ENCODE measurements at places on chromosomes 1 and 21. TPM values are rescaled to one million over a fixed set of nuclear protein-coding genes. Genes with fewer than 3 reads are reported as not detected.

DNA sequence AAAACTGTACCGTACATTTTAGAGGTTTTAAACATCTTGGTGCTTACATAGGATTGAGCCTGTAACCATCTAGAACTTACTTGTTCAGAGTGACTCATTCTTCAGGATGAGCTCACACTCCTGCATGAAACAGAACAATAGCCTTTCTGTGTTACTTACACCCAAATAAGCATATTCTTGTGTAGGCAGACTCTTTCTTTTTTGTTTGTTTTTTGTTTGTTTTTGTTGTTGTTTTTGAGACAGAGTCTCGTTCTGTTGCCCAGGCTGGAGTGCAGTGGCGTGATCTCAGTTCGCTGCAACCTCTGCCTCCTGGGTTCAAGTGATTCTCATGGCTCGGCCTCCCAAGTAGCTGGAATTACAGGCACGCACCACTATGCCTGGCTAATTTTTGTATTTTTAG lies 3.8 kb upstream of the CA6 start:
- no peaks in the 10 kb centered on the region for H3K4me1 ChIP-seq
- H3K4me3 ChIP-seq = no peak overlapping the region
- DNase-seq = no peak
- H3K27ac ChIP-seq = no peak overlapping the region
- no peaks in the 10 kb centered on the region for H3K36me3 ChIP-seq

DNA sequence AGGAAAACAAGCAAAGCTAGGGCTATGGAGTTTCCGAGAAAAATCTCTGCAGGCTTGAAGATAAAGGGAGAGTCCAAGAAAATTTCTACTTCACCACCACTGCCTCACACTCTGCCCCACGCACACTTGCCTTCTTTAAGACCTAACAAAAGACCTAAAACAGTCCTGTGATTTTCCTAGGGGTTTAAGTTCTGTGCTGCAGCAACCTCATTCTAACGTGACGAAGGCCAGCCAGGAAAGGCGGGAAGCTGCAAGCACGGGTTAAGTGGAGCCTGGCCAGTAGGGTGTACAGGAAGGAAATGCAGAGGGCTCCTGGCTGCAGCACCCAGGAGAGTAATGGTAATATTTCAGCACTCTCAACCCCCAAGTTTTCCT lies 1.5 kb downstream of the SPATA6 start:
- H3K4me1 ChIP-seq = peaks cover 4% of the 10 kb centered on the region
- no peak for DNase-seq
- H3K4me3 ChIP-seq = no peak overlapping the region
- H3K36me3 ChIP-seq = no peaks in the 10 kb centered on the region

- H3K4me3 ChIP-seq = no peak overlapping the region
- no peak for DNase-seq
- peaks cover 6% of the 10 kb centered on the region for H3K4me1 ChIP-seq
- H3K27ac ChIP-seq = no peak overlapping the region
Measured at GRCh38 chr1:89799495-89799894, 21.3 kb upstream of the LRRC8D start.

- H3K4me1 ChIP-seq = no peaks in the 10 kb centered on the region
- H3K36me3 ChIP-seq = peaks cover 26% of the 10 kb centered on the region
- no peaks in the 10 kb centered on the region for H3K27me3 ChIP-seq
- no peak overlapping the region for H3K4me3 ChIP-seq
Measured at GRCh38 chr1:183129921-183130690, 56.0 kb upstream of the LAMC2 start.

GRCh38 chr1:94299627-94300553 lies 62.5 kb upstream of the ARHGAP29 start:
- H3K27ac ChIP-seq = peak overlapping the region; percentile 52
- peaks cover 32% of the 10 kb centered on the region for H3K4me1 ChIP-seq
- H3K36me3 ChIP-seq = no peaks in the 10 kb centered on the region
- no peak for DNase-seq

Gene FLG2
- not detected for total RNA-seq

- H3K27me3 ChIP-seq = no peaks in the 10 kb centered on the region
- peak overlapping the region; percentile 41 for H3K4me3 ChIP-seq
- H3K36me3 ChIP-seq = no peaks in the 10 kb centered on the region
- H3K27ac ChIP-seq = peak overlapping the region; percentile 94
- DNase-seq = peak; percentile 43
Measured at GRCh38 chr21:44455524-44456213, 359 bp downstream of the LRRC3 start.

DNA sequence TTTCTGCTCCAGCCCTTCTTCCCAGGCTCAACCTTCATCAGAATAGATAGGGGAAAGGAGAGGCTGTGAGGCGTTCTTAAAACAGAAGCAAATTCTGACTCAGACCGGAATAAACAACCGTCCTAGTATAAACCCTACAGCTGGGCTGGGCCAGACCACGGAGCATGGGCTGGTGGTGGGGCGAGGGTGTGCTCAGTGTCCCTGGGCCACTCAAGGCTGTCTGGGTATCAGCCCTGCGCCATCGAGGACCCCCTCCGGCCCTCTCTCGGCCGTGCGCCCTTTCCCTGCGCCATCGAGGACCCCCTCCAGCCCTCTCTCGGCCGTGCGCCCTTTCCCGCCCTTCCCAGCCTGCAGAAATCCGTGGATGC lies 36.0 kb downstream of the CAPN2 start:
- no peak for DNase-seq
- H3K27me3 ChIP-seq = no peaks in the 10 kb centered on the region
- H3K36me3 ChIP-seq = peaks cover 6% of the 10 kb centered on the region

DNA sequence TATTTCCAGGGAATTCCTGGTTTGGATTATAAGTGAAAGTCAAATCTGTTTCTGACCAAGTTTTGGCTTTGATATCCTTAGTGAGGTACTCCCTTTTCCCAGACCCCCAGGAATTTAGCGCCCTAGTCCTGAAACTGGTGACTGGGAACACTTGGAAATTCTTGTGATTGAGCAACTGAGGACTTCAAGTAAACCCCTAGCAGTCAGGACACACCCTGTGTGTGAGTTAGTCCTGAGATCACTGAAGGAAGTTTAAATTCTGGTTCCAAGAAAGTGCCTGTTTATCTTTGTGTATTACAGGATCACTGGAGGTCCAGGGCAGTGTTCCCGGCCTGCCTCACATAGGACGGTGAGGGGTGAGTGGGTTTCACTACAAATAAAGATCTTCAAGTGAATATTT lies 95.1 kb upstream of the F3 start:
- no peak for DNase-seq
- H3K27ac ChIP-seq = no peak overlapping the region
- H3K36me3 ChIP-seq = no peaks in the 10 kb centered on the region
- no peaks in the 10 kb centered on the region for H3K27me3 ChIP-seq
- H3K4me3 ChIP-seq = no peak overlapping the region

Gene TAS1R3
- total RNA-seq = 0.19 TPM

Gene MSH4
- total RNA-seq = 0.08 TPM

GRCh38 chr1:231028682-231029081 lies 11.4 kb downstream of the FAM89A start:
- H3K4me3 ChIP-seq = no peak overlapping the region
- H3K36me3 ChIP-seq = no peaks in the 10 kb centered on the region
- DNase-seq = no peak
- H3K27me3 ChIP-seq = no peaks in the 10 kb centered on the region

GRCh38 chr21:29082046-29082815 lies 8.8 kb upstream of the CCT8 start:
- no peak overlapping the region for H3K27ac ChIP-seq
- H3K4me3 ChIP-seq = no peak overlapping the region

GRCh38 chr1:183941001-183941400 lies 96.5 kb downstream of the COLGALT2 start:
- no peak overlapping the region for H3K27ac ChIP-seq
- H3K27me3 ChIP-seq = no peaks in the 10 kb centered on the region
- no peak overlapping the region for H3K4me3 ChIP-seq
- no peak for DNase-seq

GRCh38 chr1:200838676-200839445 lies 33.9 kb upstream of the GPR25 start:
- no peak overlapping the region for H3K27ac ChIP-seq
- no peak overlapping the region for H3K4me3 ChIP-seq
- no peaks in the 10 kb centered on the region for H3K4me1 ChIP-seq
- H3K36me3 ChIP-seq = no peaks in the 10 kb centered on the region
- no peaks in the 10 kb centered on the region for H3K27me3 ChIP-seq

DNA sequence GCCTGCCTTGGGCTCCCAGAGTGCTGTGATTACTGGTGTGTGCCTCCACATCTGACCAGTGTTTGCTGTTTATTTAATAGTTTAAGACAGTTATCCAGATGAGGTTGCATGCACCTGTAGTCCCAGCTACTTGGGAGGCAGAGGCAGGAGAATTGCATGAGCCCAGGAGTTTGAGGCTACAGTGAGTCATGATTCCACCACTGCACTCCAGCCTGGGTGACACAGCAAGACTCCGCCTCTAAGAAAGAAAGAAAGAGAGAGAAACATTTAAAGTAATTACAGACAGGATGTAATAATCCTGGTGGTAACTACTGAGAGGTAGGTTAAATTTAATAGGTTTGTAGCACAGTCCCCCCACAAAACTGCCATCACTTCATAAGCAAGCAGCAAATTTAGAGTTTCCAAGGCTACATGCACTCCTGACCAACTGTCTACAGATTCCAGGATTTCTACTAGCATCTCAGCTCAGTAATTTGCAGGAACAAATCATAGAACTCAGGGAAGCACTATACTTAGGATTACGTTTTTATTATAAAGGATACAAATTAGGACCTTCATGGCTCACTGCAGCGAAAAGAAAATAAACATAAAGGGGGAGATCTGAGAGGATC lies 89.6 kb downstream of the PKN2 start:
- no peak for DNase-seq
- H3K27ac ChIP-seq = no peak overlapping the region
- H3K27me3 ChIP-seq = no peaks in the 10 kb centered on the region
- H3K4me3 ChIP-seq = no peak overlapping the region
- H3K4me1 ChIP-seq = no peaks in the 10 kb centered on the region
- peaks cover 21% of the 10 kb centered on the region for H3K36me3 ChIP-seq

Gene CFHR1
- 288 TPM for total RNA-seq

Gene DNASE2B
- total RNA-seq = not detected

- peaks cover 63% of the 10 kb centered on the region for H3K36me3 ChIP-seq
- H3K4me1 ChIP-seq = peaks cover 3% of the 10 kb centered on the region
- DNase-seq = no peak
Measured at GRCh38 chr1:39562886-39563285, 13.7 kb downstream of the PABPC4 start.

Gene CCDC27
- not detected for total RNA-seq

Gene PALMD
- 18.3 TPM for total RNA-seq

- H3K36me3 ChIP-seq = no peaks in the 10 kb centered on the region
- H3K27me3 ChIP-seq = no peaks in the 10 kb centered on the region
- peak overlapping the region; percentile 45 for H3K4me3 ChIP-seq
- H3K4me1 ChIP-seq = peaks cover 4% of the 10 kb centered on the region
Measured at GRCh38 chr1:72281637-72282270, 585 bp downstream of the NEGR1 start.

GRCh38 chr1:168568346-168568745 lies 8.1 kb upstream of the XCL1 start:
- no peak for DNase-seq
- H3K36me3 ChIP-seq = no peaks in the 10 kb centered on the region
- no peak overlapping the region for H3K4me3 ChIP-seq
- H3K27me3 ChIP-seq = no peaks in the 10 kb centered on the region

- no peak overlapping the region for H3K27ac ChIP-seq
- H3K4me3 ChIP-seq = no peak overlapping the region
- no peaks in the 10 kb centered on the region for H3K27me3 ChIP-seq
- H3K4me1 ChIP-seq = peaks cover 29% of the 10 kb centered on the region
Measured at GRCh38 chr1:47434051-47434842, 3.6 kb upstream of the FOXD2 start.

GRCh38 chr21:25457946-25458345 lies 149.3 kb downstream of the MRPL39 start:
- H3K27me3 ChIP-seq = no peaks in the 10 kb centered on the region
- H3K36me3 ChIP-seq = no peaks in the 10 kb centered on the region
- no peak overlapping the region for H3K4me3 ChIP-seq

- no peak for DNase-seq
- no peak overlapping the region for H3K27ac ChIP-seq
- H3K4me3 ChIP-seq = peak overlapping the region; percentile 17
- no peaks in the 10 kb centered on the region for H3K36me3 ChIP-seq
- peaks cover 46% of the 10 kb centered on the region for H3K4me1 ChIP-seq
- no peaks in the 10 kb centered on the region for H3K27me3 ChIP-seq
Measured at GRCh38 chr1:231334952-231335351, 2.7 kb downstream of the EXOC8 start.

GRCh38 chr1:243819438-243819839 lies 30.6 kb downstream of the AKT3 start:
- no peaks in the 10 kb centered on the region for H3K27me3 ChIP-seq
- H3K4me3 ChIP-seq = no peak overlapping the region
- H3K4me1 ChIP-seq = no peaks in the 10 kb centered on the region
- DNase-seq = no peak

- no peaks in the 10 kb centered on the region for H3K4me1 ChIP-seq
- DNase-seq = peak; percentile 3
- no peak overlapping the region for H3K27ac ChIP-seq
- no peak overlapping the region for H3K4me3 ChIP-seq
- H3K27me3 ChIP-seq = no peaks in the 10 kb centered on the region
- no peaks in the 10 kb centered on the region for H3K36me3 ChIP-seq
Measured at GRCh38 chr1:153431002-153431401, 14.7 kb downstream of the S100A7A start.

Gene TNFRSF4
- total RNA-seq = 0.08 TPM

GRCh38 chr21:35294231-35294898 lies 245.3 kb upstream of the RUNX1 start:
- H3K27ac ChIP-seq = no peak overlapping the region
- H3K4me1 ChIP-seq = no peaks in the 10 kb centered on the region
- no peak for DNase-seq
- no peak overlapping the region for H3K4me3 ChIP-seq

Gene ITGB2
- total RNA-seq = 50.6 TPM

GRCh38 chr1:38118976-38119375 lies 72.4 kb upstream of the POU3F1 start:
- H3K27me3 ChIP-seq = no peaks in the 10 kb centered on the region
- no peaks in the 10 kb centered on the region for H3K36me3 ChIP-seq
- H3K27ac ChIP-seq = no peak overlapping the region
- no peak for DNase-seq
- no peak overlapping the region for H3K4me3 ChIP-seq

GRCh38 chr1:171166361-171166760 lies 18.7 kb upstream of the FMO2 start:
- no peak for DNase-seq
- H3K4me1 ChIP-seq = no peaks in the 10 kb centered on the region
- no peak overlapping the region for H3K27ac ChIP-seq
- H3K4me3 ChIP-seq = no peak overlapping the region

Gene MASP2
- 118 TPM for total RNA-seq

DNA sequence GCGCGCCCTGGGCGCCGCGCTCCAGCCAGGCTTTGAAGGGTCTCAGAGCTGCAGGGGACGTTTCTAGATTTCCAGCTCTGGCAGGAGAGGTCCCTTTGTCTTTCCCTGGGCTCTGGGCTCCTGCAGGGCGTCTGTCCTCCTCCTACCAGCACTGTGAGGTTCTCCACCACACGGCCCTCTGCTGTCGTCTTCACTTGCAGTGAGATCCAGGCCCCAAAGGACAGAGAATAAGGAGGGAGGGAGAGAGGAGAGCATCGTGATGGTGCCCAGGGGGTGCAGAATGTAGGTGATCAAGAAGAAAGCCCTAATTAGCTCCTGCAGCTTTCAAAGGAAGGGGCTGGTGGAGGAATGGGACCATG lies 4.2 kb upstream of the GNB1 start:
- no peaks in the 10 kb centered on the region for H3K27me3 ChIP-seq
- no peak for DNase-seq
- no peak overlapping the region for H3K27ac ChIP-seq
- no peak overlapping the region for H3K4me3 ChIP-seq

- no peaks in the 10 kb centered on the region for H3K27me3 ChIP-seq
- H3K36me3 ChIP-seq = peaks cover 3% of the 10 kb centered on the region
- no peak overlapping the region for H3K27ac ChIP-seq
- no peak for DNase-seq
Measured at GRCh38 chr1:161054805-161055204, 9.0 kb upstream of the USF1 start.

GRCh38 chr21:34072145-34073031 lies 990 bp upstream of the MRPS6 start:
- H3K27me3 ChIP-seq = no peaks in the 10 kb centered on the region
- peaks cover 18% of the 10 kb centered on the region for H3K4me1 ChIP-seq
- H3K4me3 ChIP-seq = peak overlapping the region; percentile 98
- no peak for DNase-seq

Measured in liver (tissue), 10 donors.